Sciatic nerve (tissue), 2 donors: ENCODE measurements at places on chromosomes 1 and 21. TPM values are rescaled to one million over a fixed set of nuclear protein-coding genes. Genes with fewer than 3 reads are reported as not detected.
A peak's percentile ranks its signal among the peaks of the same experiment; 100 is the strongest.

Gene ITGB2
- total RNA-seq: 56.7 TPM

DNA sequence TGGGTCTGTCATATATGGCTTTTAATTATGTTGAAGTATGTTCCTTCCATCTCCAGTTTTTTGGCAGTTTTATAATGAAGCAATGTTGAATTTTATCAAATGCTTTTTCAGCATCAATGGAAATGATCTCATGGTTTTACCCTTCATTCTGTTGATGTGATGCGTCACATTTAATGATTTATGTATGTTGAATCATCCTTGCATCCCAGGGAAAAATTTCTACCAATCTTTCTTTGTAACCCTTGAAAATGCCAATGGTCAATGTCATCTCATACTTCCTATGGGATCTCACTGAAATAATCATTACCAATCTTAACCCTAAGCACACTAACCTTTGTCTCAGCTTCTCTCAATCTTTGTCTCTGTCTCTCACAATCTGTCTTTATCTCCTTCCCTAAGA lies 1004.0 kb downstream of the KCNT2 start:
- no peak for DNase-seq

Gene CSF1
- 61.2 TPM for total RNA-seq

DNA sequence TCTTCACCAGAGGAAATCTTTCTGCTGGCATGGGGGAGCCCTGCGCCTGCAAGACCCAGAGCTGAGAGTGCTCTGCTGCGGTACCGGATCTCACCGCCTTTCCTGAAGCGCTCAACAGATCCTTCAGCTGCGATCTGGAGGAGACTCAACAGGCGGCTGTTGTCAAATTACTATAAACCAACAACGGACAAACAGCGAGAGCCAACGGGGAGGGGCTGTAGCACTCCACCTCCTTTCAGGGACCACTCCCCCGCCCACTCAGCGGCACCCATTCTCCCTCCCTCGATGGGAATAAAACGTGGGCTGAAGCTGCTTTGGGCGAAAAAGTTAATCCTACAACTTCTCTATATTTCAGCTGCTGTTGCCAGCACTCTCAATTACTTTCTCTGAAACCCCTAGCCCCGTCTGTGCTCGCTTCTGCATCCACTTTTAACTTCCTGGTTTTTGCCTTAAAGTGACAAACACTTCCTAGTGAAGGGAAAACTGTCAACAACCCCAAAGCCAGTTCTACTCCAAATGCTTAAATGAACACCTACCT lies at the start of gene FMO5:
Gene FMO5, minus strand, starts transcription at position 147 of the 538 bp plus-strand sequence. CDS start 310 bp downstream, outside the sequence.
- peak; percentile 80 for DNase-seq

- peak; percentile 71 for DNase-seq
Observed at GRCh38 chr1:151282883-151283725, 1.0 kb downstream of the ZNF687 start.

Gene TTLL7
- 15.7 TPM for total RNA-seq

Gene SLC1A7
- 0.89 TPM for total RNA-seq

Gene LRRC39
- total RNA-seq: 1.7 TPM

Gene ZNF683
- 0.31 TPM for total RNA-seq

GRCh38 chr21:19921211-19921610 lies 1077.0 kb upstream of the NCAM2 start:
- DNase-seq: no peak

GRCh38 chr1:103942029-103942428 lies 192.3 kb downstream of the AMY1C start:
- DNase-seq: no peak

Gene VAV3
- total RNA-seq: 6.4 TPM

DNA sequence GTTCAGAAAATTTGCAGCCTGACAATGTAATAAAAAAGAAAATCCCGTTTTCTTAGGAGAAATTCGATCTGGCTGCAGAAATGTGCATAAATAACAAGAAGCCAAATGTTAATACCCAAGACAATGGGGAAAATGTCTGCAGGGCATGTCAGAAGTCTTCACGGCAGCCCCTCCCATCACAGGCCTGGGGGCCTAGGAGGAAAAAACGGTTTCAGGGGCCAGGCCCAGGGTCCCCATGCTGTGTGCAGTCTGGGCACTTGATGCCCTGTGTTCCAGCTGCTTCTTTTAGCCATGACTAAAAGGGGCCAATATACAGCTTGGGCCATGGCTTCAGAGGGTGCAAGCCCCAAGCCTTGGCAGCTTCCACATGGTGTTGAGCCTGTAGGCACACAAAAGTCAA lies 6.5 kb upstream of the PRDX6 start:
- DNase-seq: no peak

GRCh38 chr1:235893840-235894239 lies 27.1 kb upstream of the LYST start:
- DNase-seq: no peak

Gene EDARADD
- total RNA-seq: 2.2 TPM

- DNase-seq: no peak
Observed at GRCh38 chr1:26058052-26058595, 9.3 kb downstream of the TRIM63 start.

GRCh38 chr1:198241553-198241952 lies 84.8 kb downstream of the NEK7 start:
- DNase-seq: no peak

DNA sequence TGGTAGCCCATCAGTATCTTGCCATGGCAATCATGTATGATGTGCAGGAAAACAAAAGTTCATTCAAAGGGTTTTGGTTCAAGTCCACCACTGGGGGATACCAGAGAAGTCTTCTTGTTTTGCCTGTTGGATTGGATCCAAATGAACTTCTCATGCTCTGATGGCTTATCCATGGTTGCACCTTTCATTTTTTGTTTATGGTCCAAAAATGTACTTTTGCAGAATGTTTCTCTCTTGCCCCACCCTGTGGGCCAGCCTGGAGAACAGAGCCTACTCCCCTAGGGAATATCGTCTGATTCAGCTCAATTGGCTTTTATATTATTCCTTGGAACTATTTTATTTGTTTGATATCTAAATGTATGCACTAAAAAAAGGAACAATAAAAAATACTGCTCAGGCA lies 20.1 kb upstream of the CLCA1 start:
- no peak for DNase-seq

GRCh38 chr1:172602706-172603105 lies 56.2 kb upstream of the FASLG start:
- DNase-seq: no peak

DNA sequence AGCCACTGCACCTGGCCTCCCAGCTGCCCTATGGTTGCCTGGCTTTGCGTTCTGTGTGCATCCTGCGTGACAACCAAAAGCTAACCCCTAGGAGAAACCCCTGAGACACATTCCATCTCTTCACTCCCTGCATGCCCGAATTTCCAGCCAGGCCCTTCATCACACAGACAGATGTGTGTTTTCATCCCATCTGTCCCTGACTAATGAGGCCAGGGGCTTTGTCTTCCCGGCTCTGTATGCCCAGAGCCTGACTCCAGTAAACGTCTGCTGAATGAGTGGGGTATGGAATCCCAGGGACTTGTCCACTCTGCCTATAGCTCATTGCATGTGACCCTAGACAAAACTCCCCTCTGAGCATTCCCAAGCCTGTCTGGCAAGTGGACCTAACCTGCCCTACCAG lies 9.6 kb downstream of the ESPN start:
- no peak for DNase-seq

DNA sequence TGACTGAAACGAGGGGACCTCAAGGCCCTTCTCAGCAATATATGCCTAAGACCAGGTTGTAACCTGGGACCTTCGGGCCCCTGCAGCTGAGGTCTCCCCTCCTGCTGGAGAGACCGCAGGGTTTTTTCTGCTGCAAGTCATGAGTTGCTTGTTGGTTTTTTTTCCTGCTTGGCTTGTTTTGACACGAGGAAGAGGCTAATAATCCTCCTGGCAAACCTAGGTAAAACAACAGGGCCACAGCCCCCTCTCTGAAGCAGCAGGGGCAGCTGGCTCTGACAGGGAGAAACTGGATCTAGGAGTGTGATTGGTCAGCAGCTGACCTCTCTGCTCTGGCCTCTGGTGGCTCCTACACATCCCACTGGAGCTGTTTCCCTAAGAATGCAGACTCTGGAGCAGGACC lies 69.0 kb downstream of the CD34 start:
- no peak for DNase-seq

DNA sequence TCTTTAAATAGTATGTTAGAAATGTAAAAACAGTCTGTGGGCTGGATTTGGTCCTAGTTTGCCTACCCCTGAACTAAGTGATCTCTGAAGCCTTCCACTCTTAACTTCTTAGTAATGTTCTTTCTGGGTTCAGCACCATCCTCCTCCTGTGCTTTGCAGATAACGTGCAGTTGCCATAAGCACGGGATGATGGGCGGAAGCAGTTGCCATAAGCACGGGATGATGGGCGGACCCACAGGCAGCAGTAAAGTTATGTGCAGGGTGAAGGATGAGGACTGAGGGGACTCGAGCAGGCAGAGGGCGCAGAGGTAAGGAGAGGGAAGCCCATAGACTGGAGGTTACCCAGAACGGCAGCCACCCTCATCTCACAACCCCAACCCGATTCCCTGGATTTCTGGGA lies 25.6 kb downstream of the GPA33 start:
- no peak for DNase-seq

DNA sequence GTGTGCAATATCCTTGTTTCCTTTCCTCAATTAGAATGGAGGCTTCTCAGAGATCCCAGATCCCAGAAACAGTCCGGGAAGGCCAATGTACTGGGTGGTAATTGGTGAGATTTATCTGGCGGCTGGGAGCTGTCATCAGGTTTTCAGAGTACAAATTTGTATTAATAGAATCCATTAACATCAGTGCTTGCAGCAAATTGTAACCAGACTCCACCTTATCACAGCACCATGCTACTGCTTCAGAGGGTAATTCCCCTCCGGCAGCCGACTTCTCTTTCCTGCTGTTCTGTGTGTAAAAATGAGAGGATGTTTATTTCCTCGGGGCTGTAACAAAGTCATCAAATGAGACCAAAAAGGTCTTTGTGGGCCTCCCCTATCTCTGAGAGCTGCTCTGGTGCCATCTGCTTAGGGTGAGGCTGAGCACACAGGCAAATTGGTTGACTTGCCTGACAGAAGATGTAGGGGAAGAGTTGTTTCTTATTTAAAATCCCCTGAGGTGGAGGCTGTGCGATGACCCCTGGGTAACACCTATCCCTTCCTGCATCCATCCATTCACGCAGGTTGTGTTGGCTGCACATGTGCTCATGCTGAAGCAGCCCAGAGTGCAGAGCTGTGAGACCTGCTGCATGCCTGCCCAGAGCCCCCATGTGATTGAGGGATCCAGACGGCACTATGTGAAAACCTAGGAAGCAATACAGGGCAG lies 19.2 kb downstream of the NFASC start:
- no peak for DNase-seq

- no peak for DNase-seq
Observed at GRCh38 chr1:157734321-157734720, 33.8 kb upstream of the FCRL3 start.

GRCh38 chr1:240610636-240611035 lies 1.3 kb downstream of the GREM2 start:
- no peak for DNase-seq

- DNase-seq: no peak
Observed at GRCh38 chr21:38277501-38278131, 20.8 kb downstream of the KCNJ15 start.

DNA sequence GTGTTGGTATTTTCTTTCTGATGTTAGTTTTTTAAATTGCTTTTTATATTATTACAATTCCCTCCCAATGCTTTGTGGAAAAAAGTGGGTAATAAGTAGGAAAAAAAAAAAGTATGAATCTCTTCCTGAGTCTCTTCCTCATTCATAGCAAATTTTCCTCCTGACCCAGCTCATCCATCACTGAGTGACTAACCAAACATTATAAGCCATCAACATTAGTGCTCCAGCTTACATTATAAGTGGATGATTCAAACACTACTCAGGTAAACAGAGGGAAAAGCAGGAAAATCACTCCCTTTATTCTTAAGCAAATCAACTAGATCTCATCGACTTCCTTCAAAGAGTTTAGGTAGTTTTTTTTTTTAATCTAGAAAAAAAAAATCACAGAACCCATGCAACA lies 15.4 kb upstream of the SAMD13 start:
- no peak for DNase-seq

DNA sequence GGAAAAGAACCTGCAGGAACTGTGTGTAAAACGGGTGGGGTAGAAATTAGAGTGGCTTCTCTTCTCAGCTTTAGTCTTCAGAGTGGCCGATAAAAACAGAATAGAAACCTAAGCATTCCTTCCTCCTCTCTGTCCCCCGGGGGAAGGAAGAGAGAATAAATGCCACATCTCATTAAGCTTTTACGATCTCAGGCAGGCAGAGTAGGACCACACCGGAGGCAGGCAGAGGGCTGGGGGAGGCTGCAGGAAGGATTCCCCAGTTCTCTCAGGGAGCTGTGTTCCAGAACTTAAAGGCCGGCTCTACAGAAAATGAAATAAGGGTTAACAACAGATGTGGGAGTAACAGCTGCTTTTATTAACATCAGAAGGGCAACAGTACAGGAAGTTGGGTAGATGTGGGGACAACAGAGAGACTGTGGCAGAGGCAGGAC lies 24.5 kb upstream of the MEF2D start:
- no peak for DNase-seq

Gene RBP7
- 15.2 TPM for total RNA-seq

Gene SPATA46
- total RNA-seq: not detected

GRCh38 chr1:9529190-9529589 lies 10.1 kb upstream of the SLC25A33 start:
- DNase-seq: no peak

DNA sequence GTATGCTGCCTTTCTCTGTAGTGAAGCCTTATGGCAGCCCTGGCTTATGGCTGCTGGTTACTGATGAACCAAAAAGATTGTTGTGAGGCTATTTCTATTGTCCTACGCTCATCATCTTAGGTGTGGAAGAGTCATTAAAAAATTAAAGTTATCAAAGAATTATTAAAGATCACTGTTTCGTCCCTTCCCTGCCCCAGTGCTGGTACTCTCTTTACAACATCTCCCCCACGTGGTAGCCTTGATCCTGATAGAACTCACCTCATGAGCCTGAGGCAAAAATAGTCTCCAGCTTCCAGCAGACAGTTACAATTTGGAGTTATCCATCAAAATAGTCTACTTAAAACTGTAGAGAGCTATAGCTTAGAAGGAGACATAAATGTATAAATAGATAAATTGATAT lies 201.5 kb downstream of the S1PR1 start:
- no peak for DNase-seq

- DNase-seq: no peak
Observed at GRCh38 chr1:2128189-2128901, 66.2 kb downstream of the FAAP20 start.

- DNase-seq: no peak
Observed at GRCh38 chr1:244347942-244348341, 103.8 kb downstream of the ADSS2 start.

- no peak for DNase-seq
Observed at GRCh38 chr1:23417570-23417969, 7.0 kb downstream of the TCEA3 start.
